ENCODE measurements at places on chromosomes 7 and 10. TPM values are rescaled to one million over a fixed set of nuclear protein-coding genes. Genes with fewer than 3 reads are reported as not detected.

DNA sequence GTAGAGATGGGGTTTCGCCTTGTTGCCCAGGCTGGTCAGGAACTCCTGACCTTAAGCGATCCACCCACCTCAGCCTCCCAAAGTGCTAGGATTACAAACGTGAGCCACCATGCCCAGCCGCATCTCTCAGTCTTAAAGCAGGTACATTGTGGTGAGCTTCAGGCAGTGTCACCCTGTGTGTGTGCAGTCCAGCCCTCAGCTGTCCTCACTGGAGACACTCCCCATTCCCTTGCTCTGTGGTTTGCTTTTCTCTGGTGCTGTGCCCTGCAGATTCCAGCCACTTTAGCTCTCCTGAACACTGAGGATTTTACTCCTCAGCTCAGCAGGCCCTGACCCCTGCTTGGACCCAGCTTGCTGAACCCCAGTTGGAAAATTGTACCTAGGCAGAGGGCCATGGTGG lies 6.1 kb downstream of the TRRAP start:
- H3K27ac ChIP-seq = no peak overlapping the region
- H3K4me1 ChIP-seq = peaks cover 6% of the 10 kb centered on the region
- no peak for DNase-seq

DNA sequence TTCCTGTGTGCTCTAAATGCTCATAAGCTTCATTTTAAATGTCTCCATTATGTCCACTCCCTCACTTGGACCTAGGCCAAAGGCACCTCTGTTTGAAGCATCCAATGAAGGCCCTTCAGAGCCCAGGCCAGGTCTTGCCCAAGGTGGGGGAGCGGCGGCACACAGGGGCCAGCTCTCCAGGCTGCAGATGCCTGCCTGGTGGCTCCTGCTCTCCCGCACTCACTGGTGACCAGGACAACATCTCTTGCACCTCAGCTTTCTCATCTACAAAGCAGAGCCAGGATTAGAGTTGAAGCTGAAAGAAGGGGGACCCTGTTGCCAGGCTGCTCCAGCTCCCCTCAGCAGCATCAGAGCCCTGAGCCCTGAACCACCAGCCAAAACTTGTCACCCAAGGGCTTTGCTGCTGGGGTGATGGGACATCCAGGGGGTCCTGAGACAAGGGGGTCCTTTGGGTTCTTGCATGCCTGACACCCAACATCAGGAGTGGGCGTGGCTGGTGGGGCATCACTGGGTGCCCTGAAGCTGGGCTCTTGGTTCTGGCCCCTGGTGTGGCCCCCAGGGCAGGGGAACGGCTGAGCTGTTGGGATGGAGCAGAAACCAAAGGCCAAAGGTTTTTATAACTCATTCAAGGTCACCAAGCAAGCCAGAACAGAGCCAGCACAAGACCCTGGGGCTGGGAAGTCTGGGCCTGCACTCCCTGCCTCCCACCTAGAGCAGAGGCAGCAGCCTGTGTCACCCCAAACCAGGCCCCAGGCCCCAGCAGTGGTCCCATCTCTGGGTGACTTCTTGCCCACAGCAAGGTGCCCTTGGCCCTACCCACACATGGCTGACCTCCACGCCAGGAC lies 1.2 kb downstream of the NACAD start:
- H3K27ac ChIP-seq = no peak overlapping the region
- H3K36me3 ChIP-seq = no peaks in the 10 kb centered on the region
- H3K4me1 ChIP-seq = no peaks in the 10 kb centered on the region
- H3K27me3 ChIP-seq = peaks cover 3% of the 10 kb centered on the region
- no peak for DNase-seq

- H3K4me1 ChIP-seq = peaks cover under 1% of the 10 kb centered on the region
- H3K4me3 ChIP-seq = no peak overlapping the region
- H3K27ac ChIP-seq = no peak overlapping the region
- H3K36me3 ChIP-seq = peaks cover 3% of the 10 kb centered on the region
- DNase-seq = no peak
Measured at GRCh38 chr7:111953611-111954010, 252.6 kb downstream of the DOCK4 start.

GRCh38 chr10:31136930-31137885 lies 105.5 kb upstream of the ZNF438 start:
- no peaks in the 10 kb centered on the region for H3K36me3 ChIP-seq
- no peak overlapping the region for H3K27ac ChIP-seq
- H3K27me3 ChIP-seq = no peaks in the 10 kb centered on the region

GRCh38 chr7:2517026-2517425 lies 2.5 kb upstream of the LFNG start:
- no peaks in the 10 kb centered on the region for H3K36me3 ChIP-seq
- peaks cover 22% of the 10 kb centered on the region for H3K4me1 ChIP-seq
- no peak for DNase-seq
- no peak overlapping the region for H3K4me3 ChIP-seq
- H3K27me3 ChIP-seq = no peaks in the 10 kb centered on the region

DNA sequence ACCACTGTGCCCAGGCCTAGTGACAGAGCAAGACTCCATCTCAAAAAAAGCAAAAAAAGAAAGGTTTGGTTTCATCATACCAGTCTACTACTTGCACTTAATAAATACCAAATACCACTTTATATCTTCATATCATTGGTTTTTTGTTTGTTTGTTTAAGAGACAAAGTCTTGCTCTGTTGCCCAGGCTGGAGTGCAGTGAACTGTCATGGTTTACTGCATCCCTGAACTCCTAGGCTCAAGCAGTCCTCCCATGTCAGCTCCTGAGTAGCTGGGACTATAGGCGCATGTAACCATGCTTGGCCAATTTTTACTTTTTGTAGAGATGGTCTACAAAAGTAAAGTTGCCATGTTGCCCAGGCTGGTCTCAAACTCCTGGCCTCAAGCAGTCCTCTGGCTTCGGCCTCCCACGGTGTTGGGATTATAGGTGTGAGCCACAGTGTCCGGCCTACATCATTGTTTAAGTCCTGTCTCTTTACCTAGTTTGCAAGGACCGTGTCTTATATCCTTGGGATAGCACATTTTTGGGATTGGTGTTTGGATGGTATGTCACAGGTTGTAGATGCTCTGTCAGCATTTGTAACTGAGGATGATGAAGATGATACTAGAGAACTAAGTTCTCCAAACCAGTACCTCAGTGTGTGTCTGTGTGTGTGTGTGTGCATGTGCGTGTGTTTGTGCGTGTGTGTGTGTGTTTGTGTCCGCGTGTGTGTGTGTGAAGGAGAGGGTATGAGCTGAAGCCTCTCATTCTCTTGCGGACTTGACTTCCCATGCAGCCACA lies 9.3 kb downstream of the LMTK2 start:
- no peak overlapping the region for H3K27ac ChIP-seq
- H3K4me1 ChIP-seq = peaks cover 9% of the 10 kb centered on the region
- H3K36me3 ChIP-seq = no peaks in the 10 kb centered on the region
- no peak for DNase-seq
- no peaks in the 10 kb centered on the region for H3K27me3 ChIP-seq
- no peak overlapping the region for H3K4me3 ChIP-seq

- no peaks in the 10 kb centered on the region for H3K27me3 ChIP-seq
- H3K4me1 ChIP-seq = no peaks in the 10 kb centered on the region
- H3K36me3 ChIP-seq = no peaks in the 10 kb centered on the region
Measured at GRCh38 chr7:49995681-49996080, 97.4 kb downstream of the ZPBP start.

Gene SPACDR
- 4.1 TPM for total RNA-seq

- H3K4me1 ChIP-seq = no peaks in the 10 kb centered on the region
- H3K36me3 ChIP-seq = no peaks in the 10 kb centered on the region
- H3K27ac ChIP-seq = no peak overlapping the region
- H3K4me3 ChIP-seq = no peak overlapping the region
Measured at GRCh38 chr7:39504963-39505362, 61.2 kb upstream of the YAE1 start.

DNA sequence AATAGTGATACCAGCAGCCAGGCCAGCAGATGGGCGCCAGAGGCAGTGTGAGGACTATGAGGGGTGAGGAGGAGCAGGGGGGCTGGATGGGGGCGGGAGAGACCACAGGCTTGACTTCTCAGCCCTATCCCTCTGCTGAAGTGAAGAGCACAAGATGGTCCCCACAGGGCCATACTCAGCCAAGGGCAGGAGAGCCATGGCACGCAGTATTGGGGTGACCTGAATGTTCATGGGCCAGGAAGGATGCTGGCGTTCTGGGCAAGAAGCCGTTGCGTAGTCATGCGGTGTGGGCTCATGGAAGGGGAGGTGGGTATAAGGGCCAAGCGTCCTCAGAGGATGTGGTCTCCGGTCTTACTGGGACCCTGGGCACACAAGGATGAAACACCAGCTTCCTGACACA lies 146.3 kb downstream of the PRKAG2 start:
- H3K27ac ChIP-seq = no peak overlapping the region
- H3K36me3 ChIP-seq = no peaks in the 10 kb centered on the region
- H3K4me3 ChIP-seq = no peak overlapping the region
- no peaks in the 10 kb centered on the region for H3K27me3 ChIP-seq

DNA sequence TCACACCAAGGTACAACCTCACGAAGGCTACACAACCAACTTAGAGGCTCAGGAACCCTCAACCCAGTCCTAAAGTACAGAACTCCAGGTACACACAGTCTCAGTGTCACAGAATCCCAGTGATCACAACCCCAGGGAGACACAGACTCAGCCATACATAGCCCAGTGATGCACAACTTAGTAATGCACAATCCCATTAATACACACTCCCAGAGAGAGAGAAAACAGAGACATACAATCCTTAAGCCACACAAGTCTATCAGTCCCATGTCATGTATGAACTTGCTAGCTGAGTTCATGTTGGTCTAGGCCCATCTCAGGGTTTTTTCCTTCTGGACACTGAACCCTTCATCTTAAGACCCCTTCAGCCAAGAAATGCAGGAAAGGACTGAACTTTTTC lies 4.6 kb downstream of the KCNIP2 start:
- H3K27me3 ChIP-seq = no peaks in the 10 kb centered on the region
- no peaks in the 10 kb centered on the region for H3K36me3 ChIP-seq
- peaks cover 13% of the 10 kb centered on the region for H3K4me1 ChIP-seq
- H3K27ac ChIP-seq = no peak overlapping the region

- no peak overlapping the region for H3K4me3 ChIP-seq
- no peaks in the 10 kb centered on the region for H3K36me3 ChIP-seq
- H3K27ac ChIP-seq = no peak overlapping the region
- DNase-seq = no peak
- H3K4me1 ChIP-seq = no peaks in the 10 kb centered on the region
Measured at GRCh38 chr7:65230231-65230630, 143.4 kb upstream of the ZNF92 start.

GRCh38 chr10:113605268-113605978 lies 52.6 kb downstream of the HABP2 start:
- no peaks in the 10 kb centered on the region for H3K36me3 ChIP-seq
- H3K27ac ChIP-seq = no peak overlapping the region
- no peaks in the 10 kb centered on the region for H3K4me1 ChIP-seq
- H3K4me3 ChIP-seq = no peak overlapping the region

GRCh38 chr7:70568674-70569334 lies 563.1 kb upstream of the GALNT17 start:
- no peaks in the 10 kb centered on the region for H3K27me3 ChIP-seq
- no peak for DNase-seq
- H3K4me3 ChIP-seq = no peak overlapping the region
- no peaks in the 10 kb centered on the region for H3K36me3 ChIP-seq
- H3K27ac ChIP-seq = no peak overlapping the region

DNA sequence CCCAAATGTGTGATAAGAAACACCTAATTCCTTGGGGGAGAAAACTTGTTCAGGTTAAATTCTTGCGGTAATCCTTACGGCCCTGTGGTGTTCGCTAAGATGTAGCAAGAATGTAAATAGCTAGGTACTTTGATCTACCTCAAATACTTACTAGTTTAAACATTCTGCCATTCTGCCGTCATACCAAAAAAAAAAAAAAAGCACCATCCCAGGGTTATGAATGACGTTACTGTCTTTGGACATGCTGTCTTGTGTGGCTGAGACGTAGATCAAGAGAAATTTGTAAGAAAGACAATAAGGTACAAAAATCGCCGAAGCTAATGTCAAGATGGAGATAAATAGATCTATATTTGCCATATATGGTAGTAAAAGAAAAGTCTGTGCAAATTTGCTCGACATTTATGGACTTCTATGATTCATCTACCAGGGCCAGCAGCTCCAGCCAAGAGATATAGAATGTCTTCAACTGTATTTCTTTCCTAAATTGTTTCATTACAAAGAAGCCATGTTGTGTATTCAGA lies 195.6 kb downstream of the CUX1 start:
- H3K4me1 ChIP-seq = no peaks in the 10 kb centered on the region
- no peak overlapping the region for H3K4me3 ChIP-seq
- no peak overlapping the region for H3K27ac ChIP-seq
- H3K36me3 ChIP-seq = no peaks in the 10 kb centered on the region

DNA sequence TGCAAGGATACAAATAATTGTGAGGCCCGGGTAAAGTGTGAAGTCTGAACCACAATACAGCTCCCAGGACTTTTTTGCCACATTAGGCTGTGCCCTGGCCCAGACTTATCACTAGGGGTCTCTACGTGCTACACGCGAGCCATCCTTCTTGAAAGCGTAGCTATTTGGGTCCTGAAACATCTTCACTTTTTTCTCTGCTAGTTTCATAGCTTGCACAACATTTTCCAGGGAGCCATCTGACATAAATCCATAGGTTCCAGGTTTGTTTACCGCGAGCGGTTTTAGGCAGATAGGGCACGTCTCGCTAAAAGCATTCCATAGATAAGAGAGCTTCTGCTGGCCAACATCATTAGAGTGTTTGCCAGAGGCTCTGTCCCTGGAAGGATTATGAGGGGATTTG lies 226.5 kb downstream of the RPS24 start:
- peaks cover 16% of the 10 kb centered on the region for H3K4me1 ChIP-seq
- no peaks in the 10 kb centered on the region for H3K27me3 ChIP-seq
- H3K27ac ChIP-seq = no peak overlapping the region
- no peak overlapping the region for H3K4me3 ChIP-seq
- H3K36me3 ChIP-seq = no peaks in the 10 kb centered on the region

DNA sequence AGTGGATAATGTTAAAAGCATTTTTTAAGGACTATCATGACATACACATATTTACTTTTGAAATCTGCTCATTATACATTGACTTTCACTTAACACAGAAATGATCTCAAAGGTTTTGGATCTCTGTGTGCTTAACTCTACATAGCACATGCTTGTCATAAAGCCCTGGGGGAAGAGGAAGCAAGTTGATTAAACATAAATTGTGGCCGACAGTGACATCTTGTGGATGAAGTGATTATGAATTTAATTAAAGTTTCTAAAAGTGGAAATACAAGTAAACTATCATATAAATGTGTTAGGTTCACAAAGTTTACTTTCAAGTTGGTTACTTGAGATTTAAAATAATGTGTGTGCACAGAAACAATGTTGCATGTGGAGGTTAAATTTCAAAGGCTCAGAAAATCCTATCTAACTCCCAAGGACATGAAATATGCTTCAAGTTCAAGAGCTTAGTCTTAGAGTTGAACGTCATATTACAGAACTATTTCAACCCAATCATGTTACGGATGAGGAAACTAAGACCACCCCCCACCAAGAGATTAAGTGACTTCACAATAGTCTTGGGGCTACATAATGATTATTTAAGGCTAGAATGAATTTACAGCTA lies 1247.8 kb downstream of the GATA3 start:
- DNase-seq = peak; percentile 79
- H3K27ac ChIP-seq = no peak overlapping the region
- no peaks in the 10 kb centered on the region for H3K4me1 ChIP-seq
- no peaks in the 10 kb centered on the region for H3K36me3 ChIP-seq
- H3K27me3 ChIP-seq = no peaks in the 10 kb centered on the region

All from endothelial cell of umbilical vein (primary cell).